A549 treated with GW870086 at 1 μM for 4 hours (cell line): ENCODE measurements at places on chromosomes 6 and 20. TPM values are rescaled to one million over a fixed set of nuclear protein-coding genes. Genes with fewer than 3 reads are reported as not detected.

KCNS1 gene
- total RNA-seq, result not detected in 5 replicates

LPIN3 gene
- total RNA-seq, result 10.3 to 14.6 TPM (median 13.3 TPM) in 5 replicates

PTK6 gene
- 2.5 to 3.1 TPM (median 2.9 TPM) in 5 replicates for total RNA-seq

CDKN1A gene
- total RNA-seq, result 301 to 381 TPM (median 362 TPM) in 5 replicates

PTCHD4 gene
- 0.05 to 0.06 TPM in 2 of 5 replicates, not detected in the others for total RNA-seq

AVP gene
- not detected in 5 replicates for total RNA-seq

CLVS2 gene
- 0.07 to 0.32 TPM (median 0.15 TPM) in 5 replicates for total RNA-seq

AGPAT4 gene
- total RNA-seq, result 3.4 to 6.3 TPM (median 5.3 TPM) in 5 replicates

HRH3 gene
- total RNA-seq, result not detected in 5 replicates

ANKRD6 gene
- 1.1 to 2.2 TPM (median 2.1 TPM) in 5 replicates for total RNA-seq

ENPP1 gene
- 0.87 to 1.6 TPM (median 1.3 TPM) in 5 replicates for total RNA-seq

TSPO2 gene
- not detected in 5 replicates for total RNA-seq

ABHD16B gene
- not detected in 5 replicates for total RNA-seq

SIRPG gene
- total RNA-seq, result 0.20 TPM in 1 of 5 replicates, not detected in the others

HLA-DPA1 gene
- not detected in 5 replicates for total RNA-seq

DEFB126 gene
- not detected in 5 replicates for total RNA-seq

ENPP5 gene
- not detected in 5 replicates for total RNA-seq

MYLK2 gene
- total RNA-seq, result 0.48 to 0.86 TPM (median 0.66 TPM) in 5 replicates

CST7 gene
- 0.14 to 0.19 TPM in 2 of 5 replicates, not detected in the others for total RNA-seq

WFDC2 gene
- not detected in 5 replicates for total RNA-seq

CALHM4 gene
- not detected in 5 replicates for total RNA-seq

KIF13A gene
- 17.6 to 21.4 TPM (median 19.3 TPM) in 5 replicates for total RNA-seq

OPRM1 gene
- total RNA-seq, result not detected in 5 replicates

SERPINB1 gene
- 47.3 to 54.0 TPM (median 49.8 TPM) in 5 replicates for total RNA-seq

ETV7 gene
- total RNA-seq, result 0.15 to 0.29 TPM (median 0.18 TPM) in 3 of 5 replicates, not detected in the others

TAAR8 gene
- total RNA-seq, result not detected in 5 replicates

STX11 gene
- total RNA-seq, result 1.9 to 2.8 TPM (median 2.1 TPM) in 5 replicates

REM1 gene
- 0.39 to 0.82 TPM (median 0.56 TPM) in 5 replicates for total RNA-seq

NEDD9 gene
- 36.6 to 54.5 TPM (median 47.4 TPM) in 5 replicates for total RNA-seq

GJE1 gene
- total RNA-seq, result not detected in 5 replicates

FOXS1 gene
- total RNA-seq, result 0.35 to 1.1 TPM (median 0.64 TPM) in 5 replicates

SAPCD1 gene
- total RNA-seq, result 1.6 to 3.9 TPM (median 3.7 TPM) in 5 replicates

KIF25 gene
- 0.05 to 0.22 TPM in 2 of 5 replicates, not detected in the others for total RNA-seq

CYP24A1 gene
- total RNA-seq, result 85.5 to 193 TPM (median 162 TPM) in 5 replicates

GNAS-AS1 gene
- total RNA-seq, result not detected in 5 replicates

PAQR8 gene
- total RNA-seq, result 0.85 to 1.2 TPM (median 1.1 TPM) in 5 replicates

SRXN1 gene
- total RNA-seq, result 206 to 259 TPM (median 225 TPM) in 5 replicates

WDR27 gene
- 8.1 to 12.2 TPM (median 11.4 TPM) in 5 replicates for total RNA-seq

CLIC5 gene
- total RNA-seq, result 0.10 TPM in 1 of 5 replicates, not detected in the others

COL20A1 gene
- 0.41 to 0.91 TPM (median 0.65 TPM) in 5 replicates for total RNA-seq

SYNJ2 gene
- total RNA-seq, result 40.9 to 57.2 TPM (median 55.4 TPM) in 5 replicates

PHF20 gene
- total RNA-seq, result 24.3 to 31.7 TPM (median 30.6 TPM) in 5 replicates

CDSN gene
- not detected in 5 replicates for total RNA-seq

RHAG gene
- total RNA-seq, result 0.06 to 0.15 TPM (median 0.09 TPM) in 3 of 5 replicates, not detected in the others

STX16 gene
- total RNA-seq, result 25.5 to 35.8 TPM (median 33.6 TPM) in 5 replicates

MAS1 gene
- not detected in 5 replicates for total RNA-seq

TTLL9 gene
- 0.09 to 0.15 TPM in 2 of 5 replicates, not detected in the others for total RNA-seq

ZC3H12D gene
- total RNA-seq, result 0.02 to 0.10 TPM (median 0.07 TPM) in 5 replicates

OLIG3 gene
- total RNA-seq, result not detected in 5 replicates

SLC17A1 gene
- 0.12 TPM in 1 of 5 replicates, not detected in the others for total RNA-seq

CST5 gene
- not detected in 5 replicates for total RNA-seq

HNF4A gene
- total RNA-seq, result 15.4 to 21.7 TPM (median 19.8 TPM) in 5 replicates
